Activated B cell treated with CpG ODN at 0.5 μM for 24 hours (primary cell): ENCODE measurements at places on chromosomes 1 and 21. TPM values are rescaled to one million over a fixed set of nuclear protein-coding genes. Genes with fewer than 3 reads are reported as not detected.

Gene CLEC20A
- 1.7 and 2.9 TPM in 2 replicates for total RNA-seq

Gene SLFNL1
- 0.39 and 0.47 TPM in 2 replicates for total RNA-seq

Gene RAP1GAP
- total RNA-seq = 0.54 and 0.60 TPM in 2 replicates

Gene CFAP57
- 0.93 TPM in 1 of 2 replicates, not detected in the other for total RNA-seq

Gene ERMAP
- total RNA-seq = 7.1 and 10.7 TPM in 2 replicates

Gene BSND
- 0.05 TPM in 1 of 2 replicates, not detected in the other for total RNA-seq
